ENCODE measurements at places on chromosomes 5 and 9.
A peak's percentile ranks its signal among the peaks of the same experiment; 100 is the strongest.

GRCh38 chr5:107977550-107978071 lies 306.9 kb upstream of the EFNA5 start:
- DNase-seq = no peak

DNA sequence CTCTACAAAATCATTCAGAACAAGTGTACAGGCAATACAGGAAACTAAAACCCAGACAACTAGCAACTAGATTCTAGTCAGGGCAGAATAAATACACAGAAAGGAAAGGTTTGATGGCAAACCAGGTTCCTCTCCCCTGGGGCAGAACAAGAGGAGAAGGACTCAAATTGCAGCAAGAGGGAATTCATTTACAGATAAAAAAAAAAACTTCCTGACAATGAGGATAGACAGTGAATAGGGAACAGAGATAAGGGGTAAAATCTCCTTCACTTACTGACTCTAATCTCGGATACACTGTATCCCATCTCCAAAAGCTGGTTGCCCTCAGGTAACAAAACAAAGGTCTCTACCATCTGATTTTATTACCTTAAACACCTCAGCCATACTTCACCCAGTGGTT lies 244.0 kb downstream of the SEC61B start:
- no peak for DNase-seq

- DNase-seq = peak; percentile 82
Measured at GRCh38 chr5:10452768-10453331, 11.2 kb downstream of the ROPN1L start.

GRCh38 chr9:128144239-128145181 lies 4.7 kb upstream of the LCN2 start:
- no peak for DNase-seq

DNA sequence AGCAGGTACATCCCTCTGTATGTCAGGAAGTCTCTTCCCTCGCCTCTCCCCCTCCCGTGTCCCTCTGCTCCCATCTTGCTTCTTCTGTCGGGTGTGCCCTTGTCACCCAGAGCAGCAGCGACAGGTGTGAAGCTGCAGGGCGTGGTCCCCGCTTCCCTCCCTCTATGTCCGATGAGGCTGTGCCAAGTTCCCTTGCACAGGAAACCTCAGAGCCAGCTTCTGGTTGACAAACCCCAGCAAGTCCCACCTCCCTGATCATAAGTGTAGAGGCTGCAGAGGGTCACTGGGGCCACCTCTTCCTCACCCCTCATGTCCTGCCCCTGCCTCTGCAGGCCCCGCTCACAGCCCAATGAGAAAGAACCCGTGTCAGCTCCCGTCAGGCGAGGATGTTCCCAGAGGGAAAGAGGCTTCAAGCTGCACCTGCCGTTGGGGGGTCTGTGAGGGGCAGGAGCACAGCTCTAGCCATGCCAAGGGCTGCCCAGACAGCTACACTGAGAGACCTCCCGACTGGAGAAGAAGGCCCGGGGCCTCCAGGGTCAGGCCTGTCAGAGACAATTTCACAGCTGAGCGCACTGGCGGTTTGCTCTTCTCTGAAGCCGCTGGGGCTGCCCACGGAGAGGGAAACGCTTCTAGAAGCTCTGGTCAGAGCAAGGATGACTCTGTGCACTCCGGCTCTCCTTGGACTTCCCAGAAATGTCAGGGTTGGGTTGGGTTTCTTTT lies 73.3 kb downstream of the AK8 start:
- DNase-seq = no peak

GRCh38 chr9:89811356-89811755 lies 206.5 kb downstream of the GADD45G start:
- DNase-seq = no peak

- DNase-seq = no peak
Measured at GRCh38 chr9:4177970-4178758, 121.7 kb downstream of the GLIS3 start.

DNA sequence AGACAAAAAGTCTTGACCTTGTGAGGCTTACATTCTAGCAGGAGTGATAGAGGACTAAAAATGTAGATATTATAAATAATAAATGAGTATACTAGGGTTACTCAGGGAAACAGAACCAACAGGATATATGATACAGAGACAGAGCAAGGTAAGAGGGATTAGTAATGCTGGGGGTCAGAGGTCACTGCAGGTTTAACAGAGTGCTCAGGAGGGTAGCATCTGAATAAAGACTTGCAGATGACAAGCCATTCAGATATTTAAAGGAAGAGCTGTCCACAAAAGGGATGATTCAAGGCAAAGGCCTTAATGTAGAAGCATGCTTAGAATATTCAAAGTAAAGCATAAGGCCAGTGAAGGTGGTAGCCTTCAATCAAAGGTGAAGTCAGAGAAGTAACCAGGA lies 65.6 kb upstream of the SEMA6A start:
- DNase-seq = no peak

- DNase-seq = no peak
Measured at GRCh38 chr9:134459164-134459563, 132.9 kb downstream of the RXRA start.

DNA sequence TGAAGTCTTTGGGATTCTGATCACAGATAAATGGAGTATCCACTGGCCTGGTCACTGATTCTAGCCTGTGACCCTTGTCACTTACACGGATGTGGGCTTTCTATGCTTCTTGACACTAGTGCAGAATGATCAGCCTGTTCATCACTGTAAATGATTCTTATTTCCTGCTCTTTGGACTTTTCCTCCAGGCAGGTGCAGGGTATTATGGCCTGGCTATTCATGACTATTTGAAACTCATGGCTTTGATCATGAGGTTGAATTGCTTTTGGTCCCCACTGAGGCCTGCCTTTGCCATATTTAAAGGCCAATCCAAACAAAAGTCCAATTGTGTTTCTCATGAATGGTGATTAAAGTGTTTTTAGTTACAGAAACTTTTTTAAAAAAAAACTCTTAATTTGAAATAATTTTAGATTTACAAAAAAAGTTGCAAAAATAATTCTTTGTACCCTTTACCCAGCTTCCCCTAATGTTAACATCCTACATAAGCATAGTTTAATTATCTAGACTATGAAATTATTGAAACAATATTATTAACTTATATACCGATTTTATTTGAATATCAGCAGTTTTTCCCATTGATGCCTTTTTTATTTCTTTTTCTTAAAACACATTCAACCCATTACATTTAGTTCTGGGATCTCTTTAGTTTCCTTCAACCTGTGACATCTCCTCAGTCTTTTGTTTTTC lies 68.1 kb downstream of the GALNT10 start:
- no peak for DNase-seq

DNA sequence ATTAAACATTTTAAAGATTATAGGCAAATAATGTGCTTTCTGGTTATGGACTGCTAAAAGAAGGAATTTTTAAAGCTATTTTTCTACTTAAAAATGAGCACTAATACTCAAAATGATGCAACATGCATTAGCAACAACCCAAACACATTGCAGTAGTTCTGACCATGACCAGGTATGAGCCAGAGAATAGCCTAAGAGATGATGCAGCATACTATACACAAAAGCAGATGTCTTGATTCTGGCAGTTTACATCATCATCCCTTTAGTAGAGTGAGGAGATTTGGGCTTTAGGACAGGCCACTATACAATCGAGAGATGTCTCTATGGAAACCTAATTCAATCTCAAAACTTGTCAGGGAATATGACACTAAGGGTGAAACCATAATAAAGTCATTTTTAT lies 307.1 kb downstream of the PRR16 start:
- DNase-seq = no peak

DNA sequence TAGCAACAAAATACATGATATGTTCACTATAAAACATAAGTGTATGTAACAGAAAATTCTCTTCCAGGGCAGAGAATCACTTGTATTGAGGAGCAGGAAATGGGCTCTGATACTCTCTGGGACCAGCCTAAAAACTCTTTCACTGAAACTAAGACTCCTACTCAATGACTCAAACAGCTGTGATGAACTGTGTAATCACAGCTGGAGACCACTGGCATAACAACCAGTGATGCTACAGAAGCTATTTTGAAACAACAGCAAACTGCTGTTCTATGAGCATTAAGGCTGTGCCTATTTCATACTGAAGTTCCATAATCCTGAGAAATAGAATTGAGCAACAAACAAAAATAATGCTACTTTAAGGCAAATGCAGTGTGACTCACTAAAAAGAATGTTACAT lies 594.0 kb downstream of the HINT1 start:
- no peak for DNase-seq

- DNase-seq = no peak
Measured at GRCh38 chr5:178069909-178070308, 43.4 kb upstream of the N4BP3 start.

GRCh38 chr5:127229185-127229889 lies 61.3 kb upstream of the MEGF10 start:
- DNase-seq = peak; percentile 67

DNA sequence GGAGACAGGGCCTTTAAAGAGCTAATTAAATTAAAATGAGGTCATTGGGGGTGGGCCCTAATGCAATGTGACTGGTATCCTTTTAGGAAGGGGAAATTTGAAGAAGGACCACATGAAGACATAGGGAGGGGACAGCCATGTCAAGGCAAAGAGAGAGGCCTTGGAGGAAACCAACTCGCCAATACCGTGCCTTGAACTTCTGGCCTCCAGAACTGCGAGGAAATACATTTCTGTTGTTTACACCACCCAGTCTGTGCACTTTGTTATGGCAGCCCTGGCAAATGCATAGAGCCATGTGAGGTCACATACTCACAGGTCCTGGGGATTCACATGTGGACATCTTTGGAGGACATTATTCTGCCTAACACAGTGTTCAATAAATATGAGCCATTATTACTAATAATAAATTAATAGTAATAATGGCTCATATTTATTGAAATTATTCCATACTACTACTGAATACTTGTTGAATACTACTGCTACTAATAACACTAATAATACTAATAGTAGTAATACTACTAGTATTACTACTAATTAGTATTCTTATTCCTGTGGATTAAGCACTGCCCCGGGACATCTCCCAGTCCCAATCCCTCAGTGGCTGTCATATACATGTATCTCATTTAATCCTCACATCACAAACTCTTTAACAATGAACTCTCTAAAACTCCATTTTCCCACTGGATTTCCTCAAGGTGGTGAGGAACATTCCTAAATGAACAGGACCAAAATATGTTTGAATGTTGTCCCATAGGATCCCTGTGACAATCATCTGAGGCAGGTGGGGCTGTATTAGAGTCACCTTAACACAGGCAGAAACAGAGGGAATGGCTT lies 8.4 kb downstream of the TRAF1 start:
- no peak for DNase-seq

DNA sequence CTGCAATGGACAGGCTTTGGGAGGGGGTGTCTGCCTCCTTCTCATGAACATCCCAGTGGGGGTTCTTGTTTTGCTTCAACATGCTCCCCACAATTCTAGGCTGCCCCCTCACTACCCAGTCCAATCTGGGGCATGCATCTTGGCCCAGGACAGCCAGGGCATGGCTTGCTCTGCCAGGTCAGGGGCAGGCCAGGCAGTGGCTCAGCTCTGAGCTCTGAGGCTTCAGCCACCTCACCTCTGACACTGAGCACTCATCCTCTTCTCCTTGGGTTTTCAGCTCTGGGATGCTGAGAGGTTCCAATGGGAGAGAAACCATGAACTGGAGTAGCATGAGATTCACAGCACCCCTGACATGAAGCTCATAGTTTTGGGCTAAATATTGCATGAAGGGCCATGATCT lies 11.8 kb downstream of the SLC25A48 start:
- no peak for DNase-seq

DNA sequence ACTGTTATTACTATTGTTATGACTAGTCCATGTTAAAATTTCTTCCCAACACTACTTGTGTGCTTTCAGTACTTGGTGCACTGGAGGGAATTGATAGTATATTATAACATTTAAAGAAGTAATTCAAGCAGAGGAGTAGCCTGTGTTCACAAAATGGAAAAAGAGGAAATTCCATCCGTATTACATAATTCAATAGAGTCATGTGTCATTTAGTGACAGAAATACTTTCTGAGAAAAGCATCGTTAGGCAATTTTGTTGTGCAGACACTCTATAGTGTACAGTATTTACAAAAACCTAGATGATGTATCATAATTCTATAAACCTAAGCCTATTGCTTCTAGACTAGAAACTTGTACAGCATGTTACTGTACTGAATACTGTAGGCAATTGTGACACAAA lies 78.3 kb upstream of the PCSK5 start:
- no peak for DNase-seq

DNA sequence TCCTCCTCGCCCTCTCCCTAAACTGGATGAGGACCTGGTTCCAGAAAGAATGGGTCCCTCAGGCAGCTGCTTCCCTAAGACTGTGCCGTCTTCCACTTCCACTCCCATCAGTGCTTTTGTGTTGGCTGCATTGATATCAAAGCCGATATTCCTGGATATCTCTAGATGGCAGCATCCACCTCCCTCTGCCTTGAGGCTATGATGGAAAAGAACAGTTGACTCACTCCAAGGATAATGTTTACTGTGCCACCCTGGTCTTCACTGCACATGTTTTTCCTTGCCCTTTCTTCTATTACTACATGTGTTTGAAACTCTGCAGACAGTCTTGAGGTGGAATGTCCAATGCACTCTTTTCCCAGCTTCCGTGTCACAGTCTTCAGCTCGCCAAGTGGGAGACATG lies 211.6 kb downstream of the MAST4 start:
- DNase-seq = no peak

DNA sequence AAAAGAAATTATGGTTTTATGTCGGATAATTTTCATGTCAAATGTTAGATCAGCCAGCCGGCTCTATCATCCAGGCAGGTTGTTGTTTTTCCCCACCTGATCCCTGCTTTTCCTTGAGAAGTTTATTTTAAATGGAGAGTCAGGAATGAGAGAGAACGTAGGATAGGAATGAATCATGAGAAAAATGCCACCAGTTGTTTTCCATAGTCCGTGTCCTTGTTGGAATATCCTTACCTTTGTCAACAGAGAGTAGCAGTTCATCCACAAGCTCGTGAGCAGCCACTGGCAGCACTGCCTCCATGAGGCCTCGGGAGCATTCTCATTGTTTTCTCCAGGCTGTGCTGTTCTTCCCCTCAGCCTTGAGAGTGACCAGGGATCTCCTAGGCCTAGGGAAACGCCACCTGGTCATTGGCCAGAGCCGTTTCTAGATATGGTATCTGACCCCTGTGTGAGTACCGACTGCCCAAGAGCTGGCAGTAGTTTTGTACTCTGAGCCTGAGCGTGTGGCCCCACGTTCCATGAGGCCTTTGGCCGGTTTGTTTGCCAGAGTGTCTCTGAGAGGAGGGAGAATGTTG lies 293.3 kb downstream of the FANCC start:
- no peak for DNase-seq

All from GM10248 (cell line).